Stromal cell of bone marrow (primary cell): ENCODE measurements at places on chromosomes 1 and 21.
A peak's percentile ranks its signal among the peaks of the same experiment; 100 is the strongest.

DNA sequence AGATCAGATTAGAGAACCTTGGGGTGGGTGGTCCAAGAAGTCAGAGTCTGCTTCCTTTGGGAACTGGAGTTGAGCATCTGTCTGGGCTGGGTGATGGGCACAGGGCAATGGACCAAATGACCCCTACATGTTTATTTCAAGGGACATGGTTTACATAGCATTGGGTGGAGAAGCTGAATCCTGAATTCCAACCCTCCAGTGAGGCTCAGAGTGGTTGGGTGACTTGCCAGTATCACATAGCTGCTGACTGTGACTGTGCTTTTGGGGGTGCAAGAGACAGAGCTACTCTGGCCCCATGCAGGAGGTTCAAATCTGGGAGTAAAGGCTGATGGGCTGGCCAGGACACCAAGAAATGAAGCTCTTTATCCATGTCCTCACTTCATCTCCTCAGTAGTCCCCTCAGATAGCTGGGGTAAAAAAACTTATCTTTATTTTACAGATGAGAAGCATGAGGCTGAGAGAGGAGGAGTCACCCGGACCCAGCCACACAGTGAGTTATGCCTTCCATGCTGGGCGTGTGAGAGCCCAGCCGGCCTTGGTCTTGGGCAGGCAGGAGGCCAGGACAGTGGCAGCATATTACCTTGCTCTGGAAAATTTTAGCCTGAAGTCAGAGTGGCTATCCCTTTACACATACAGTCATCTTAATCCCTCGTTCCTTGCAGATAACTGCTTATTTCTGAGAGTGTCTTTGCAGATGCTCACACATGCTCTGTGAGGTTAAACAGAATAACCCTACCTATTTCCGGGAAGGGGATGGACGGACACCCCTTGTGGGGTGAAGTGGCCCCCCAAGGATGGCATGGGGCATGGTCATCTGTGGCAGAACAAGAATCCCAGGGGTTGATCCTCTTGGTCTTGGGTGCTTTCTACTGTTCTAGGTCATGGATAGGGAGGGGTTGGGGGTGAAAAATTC is 2.8 kb upstream of the SERINC2 start:
- DNase-seq: no peak

GRCh38 chr1:247375747-247376146 is 40.2 kb upstream of the NLRP3 start:
- DNase-seq: no peak

DNA sequence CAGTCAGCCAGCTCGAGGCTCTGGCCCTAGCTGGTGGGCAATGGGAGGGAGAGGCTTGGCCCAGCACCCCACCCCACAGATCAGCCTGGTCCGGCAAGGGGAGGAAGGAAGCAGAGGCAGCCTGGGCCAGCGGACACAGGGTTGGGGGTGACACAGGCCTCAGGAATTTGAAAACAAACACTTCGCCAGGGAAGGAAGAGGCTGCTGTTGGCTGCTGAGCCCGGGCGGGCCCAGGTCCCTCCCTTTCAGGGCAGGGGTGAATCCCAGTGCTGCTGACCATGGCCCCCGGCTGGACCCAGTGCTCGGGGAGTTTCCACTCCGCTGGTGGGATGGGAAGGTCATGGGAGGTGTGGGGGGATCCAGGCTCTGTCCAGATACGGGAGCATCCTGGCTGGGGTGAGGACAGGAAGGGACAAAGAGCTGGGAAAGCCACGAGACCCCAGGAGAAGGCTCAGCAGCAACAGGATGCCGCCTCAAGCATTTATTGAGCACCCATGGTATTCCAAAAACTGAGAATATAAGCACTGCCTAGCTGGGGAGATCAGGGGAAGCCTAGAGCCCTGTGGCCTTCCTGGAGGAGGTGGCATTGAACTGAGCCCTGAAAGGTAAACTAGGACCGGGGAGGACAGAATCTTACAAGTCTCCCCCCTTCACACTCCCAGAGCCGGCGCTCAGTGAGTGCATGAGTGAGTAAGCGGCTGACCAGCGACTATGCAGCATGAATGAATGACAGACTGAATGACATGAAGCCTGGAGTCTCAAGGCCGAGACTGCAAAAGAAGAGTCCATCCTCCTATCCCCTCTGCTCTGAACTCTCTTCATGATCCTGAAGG is 26.2 kb upstream of the EPHA2 start:
- peak; percentile 87 for DNase-seq

GRCh38 chr1:162128693-162129356 is 59.3 kb downstream of the NOS1AP start:
- no peak for DNase-seq

- DNase-seq: no peak
These were observed 181.3 kb downstream of the C1orf21 start for GRCh38 chr1:184568148-184568547.

- no peak for DNase-seq
These were observed 25.0 kb upstream of the SYDE2 start for GRCh38 chr1:85225624-85226380.

DNA sequence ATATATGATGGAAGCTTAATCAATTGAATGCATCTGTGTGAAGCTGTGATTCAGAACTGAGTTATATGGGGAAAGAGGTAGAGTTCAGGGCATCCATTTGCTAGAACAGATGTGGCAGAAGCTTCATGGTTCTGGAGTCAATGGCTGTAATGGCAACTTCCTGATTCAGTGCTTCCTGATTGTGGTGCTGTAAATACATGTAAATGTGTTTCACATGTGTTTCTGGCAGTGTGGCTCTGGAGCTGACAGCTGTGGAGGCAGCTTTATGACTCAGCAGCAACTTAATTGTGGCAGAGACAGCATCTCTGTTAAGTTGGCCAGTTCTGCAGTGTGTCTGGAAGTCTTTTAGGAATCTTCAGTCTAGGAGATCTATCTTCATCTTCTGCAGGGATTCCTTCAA is 226.6 kb upstream of the ZRANB2 start:
- peak; percentile 33 for DNase-seq

GRCh38 chr1:46333300-46334029 is 7.1 kb upstream of the NSUN4 start:
- DNase-seq: peak; percentile 7

GRCh38 chr1:91787919-91788318 is 98.0 kb downstream of the TGFBR3 start:
- no peak for DNase-seq

GRCh38 chr1:30133414-30134055 is 589.9 kb downstream of the MATN1 start:
- DNase-seq: no peak

GRCh38 chr1:168801032-168801745 is 72.2 kb upstream of the DPT start:
- no peak for DNase-seq

DNA sequence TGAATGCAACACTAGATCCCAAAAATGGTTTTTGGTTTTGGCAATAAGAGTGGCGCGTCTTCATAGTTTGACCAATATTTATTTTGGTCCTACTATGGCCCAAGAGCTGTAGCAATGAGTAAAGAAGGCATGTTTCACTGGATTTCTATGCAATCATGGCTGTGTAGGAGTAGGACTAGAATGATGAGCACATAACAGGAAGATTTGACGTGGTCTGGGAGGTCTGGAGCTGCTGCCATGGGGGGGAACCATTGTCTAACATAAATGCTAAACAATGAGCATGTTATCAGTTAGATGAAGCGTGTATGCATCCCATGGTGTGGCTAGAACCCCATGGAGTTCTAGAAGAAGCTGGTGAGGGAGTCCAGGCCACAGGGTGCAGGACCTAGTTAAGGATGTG is 38.3 kb downstream of the OLIG1 start:
- no peak for DNase-seq

DNA sequence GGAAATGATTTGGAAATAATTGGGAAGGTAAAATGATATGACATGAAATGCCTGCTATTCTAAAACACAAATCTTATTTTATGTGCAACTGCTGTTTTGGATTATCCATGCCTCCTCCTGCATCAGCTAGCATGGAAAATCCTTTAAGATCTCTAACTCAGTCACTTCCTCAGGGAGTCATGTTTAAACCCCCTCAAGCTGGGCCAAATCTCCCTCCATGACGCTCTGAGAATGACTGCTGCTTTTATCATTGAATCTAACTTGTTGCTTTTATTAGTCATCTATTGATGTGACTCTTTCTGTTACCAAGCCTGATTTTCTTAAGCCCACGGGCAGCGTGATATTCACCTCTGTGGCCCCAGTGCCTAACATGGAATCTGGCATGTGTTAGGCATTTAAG is 324.8 kb downstream of the DISC1 start:
- peak; percentile 77 for DNase-seq

DNA sequence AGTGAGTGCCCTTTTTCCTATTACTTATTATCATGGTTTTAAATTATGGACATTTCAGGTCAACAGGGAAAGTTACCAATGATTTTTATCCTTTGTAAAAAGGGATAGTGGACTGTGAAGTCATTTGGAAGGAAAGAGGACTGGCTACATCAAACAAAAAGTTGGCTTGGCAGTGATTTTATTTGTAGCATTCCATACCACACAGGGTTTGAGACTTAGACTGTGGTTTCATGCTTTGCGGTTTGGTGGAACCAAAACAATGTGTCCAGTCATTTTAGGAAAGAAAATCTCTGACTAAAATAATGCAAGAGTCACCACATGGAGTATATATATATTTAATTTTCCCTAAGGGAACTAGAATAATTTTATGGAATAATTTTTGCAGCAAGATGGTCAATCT is 239.5 kb downstream of the HMCN1 start:
- peak; percentile 92 for DNase-seq

GRCh38 chr1:157478030-157478429 is 74.3 kb downstream of the FCRL5 start:
- DNase-seq: no peak

- DNase-seq: no peak
These were observed 48.3 kb upstream of the POFUT2 start for GRCh38 chr21:45335761-45336534.

DNA sequence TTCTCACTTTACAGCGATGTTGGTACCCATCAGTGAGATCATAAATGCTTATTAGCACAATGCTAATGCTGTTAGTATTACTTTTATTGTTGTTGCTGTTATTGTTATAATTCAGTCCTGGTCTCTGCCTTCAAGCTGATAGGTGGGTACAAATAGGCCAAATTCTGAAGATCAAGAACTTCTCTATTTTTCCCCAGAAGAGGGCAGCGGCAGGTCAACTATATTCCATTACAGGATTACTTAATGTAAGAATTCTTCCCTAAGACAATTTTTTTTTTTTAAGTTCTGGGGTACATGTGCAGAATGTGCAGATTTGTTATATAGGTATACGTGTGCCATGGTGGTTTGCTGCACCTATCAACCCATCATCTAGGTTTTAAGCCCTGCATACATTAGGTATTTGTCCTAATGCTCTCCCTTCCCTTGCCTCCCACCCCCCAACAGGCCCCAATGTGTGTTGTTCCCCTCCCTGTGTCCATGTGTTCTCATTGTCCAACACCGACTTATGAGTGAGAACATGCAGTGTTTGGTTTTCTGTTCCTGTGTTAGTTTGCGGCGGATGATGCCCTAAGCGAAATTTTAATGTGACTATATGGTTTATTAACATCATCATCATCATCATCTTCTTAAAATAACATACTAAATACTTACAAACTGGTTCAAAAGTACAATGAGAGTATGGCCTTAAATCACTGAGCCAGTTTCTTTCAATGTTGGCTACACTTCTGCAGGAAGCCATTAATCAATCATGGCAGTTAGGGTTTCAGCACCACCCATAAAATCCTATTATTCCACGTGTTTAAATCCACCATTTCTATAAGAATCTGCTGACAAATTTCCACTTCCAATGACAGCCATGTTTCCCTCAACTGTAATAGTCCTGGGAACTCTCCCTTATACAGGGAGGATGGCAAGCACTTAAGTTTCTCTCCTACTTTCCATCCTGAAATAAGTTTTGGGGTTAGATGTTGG is 19.2 kb downstream of the SLC19A2 start:
- DNase-seq: no peak

DNA sequence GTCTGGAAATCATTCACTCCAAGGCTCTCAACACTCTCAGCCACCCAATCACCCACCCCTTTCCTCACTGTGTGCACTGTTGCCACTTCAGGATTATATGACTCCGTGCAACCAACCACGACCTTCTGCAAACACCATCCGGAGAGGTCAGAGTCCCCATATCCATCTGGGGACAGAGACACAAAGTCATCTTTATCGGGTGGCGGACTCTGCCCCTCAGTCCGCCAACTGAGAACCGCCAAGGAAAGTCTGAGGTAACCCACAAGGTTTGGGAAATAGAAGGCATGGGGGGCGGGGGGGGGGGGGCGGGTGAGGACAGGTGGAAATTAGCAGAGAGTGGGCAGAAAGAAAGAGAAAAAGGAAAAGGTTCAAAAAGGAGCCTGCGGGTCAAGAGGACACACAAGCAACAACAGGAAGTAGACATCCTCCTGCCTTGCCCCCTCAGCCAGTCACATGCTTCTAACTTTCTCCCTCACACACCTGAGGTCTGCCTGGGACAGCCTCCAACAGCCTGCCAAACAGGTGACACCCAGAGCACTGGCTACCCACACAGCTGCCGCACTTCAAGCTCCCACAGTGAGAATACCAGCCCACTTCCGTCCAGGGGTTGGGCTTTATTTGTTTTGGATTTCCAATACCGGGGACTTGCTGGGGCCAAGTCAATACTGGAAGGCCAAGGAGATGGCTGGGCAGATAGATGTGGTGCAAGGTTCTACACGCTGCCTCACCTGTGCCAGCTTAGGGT is 58.1 kb downstream of the SSBP3 start:
- DNase-seq: no peak

- no peak for DNase-seq
These were observed at the start of gene CD244 for GRCh38 chr1:160862203-160863060. CD244 (minus strand) TSS chr1:160862887; CDS start chr1:160862677, 210 bp downstream.

DNA sequence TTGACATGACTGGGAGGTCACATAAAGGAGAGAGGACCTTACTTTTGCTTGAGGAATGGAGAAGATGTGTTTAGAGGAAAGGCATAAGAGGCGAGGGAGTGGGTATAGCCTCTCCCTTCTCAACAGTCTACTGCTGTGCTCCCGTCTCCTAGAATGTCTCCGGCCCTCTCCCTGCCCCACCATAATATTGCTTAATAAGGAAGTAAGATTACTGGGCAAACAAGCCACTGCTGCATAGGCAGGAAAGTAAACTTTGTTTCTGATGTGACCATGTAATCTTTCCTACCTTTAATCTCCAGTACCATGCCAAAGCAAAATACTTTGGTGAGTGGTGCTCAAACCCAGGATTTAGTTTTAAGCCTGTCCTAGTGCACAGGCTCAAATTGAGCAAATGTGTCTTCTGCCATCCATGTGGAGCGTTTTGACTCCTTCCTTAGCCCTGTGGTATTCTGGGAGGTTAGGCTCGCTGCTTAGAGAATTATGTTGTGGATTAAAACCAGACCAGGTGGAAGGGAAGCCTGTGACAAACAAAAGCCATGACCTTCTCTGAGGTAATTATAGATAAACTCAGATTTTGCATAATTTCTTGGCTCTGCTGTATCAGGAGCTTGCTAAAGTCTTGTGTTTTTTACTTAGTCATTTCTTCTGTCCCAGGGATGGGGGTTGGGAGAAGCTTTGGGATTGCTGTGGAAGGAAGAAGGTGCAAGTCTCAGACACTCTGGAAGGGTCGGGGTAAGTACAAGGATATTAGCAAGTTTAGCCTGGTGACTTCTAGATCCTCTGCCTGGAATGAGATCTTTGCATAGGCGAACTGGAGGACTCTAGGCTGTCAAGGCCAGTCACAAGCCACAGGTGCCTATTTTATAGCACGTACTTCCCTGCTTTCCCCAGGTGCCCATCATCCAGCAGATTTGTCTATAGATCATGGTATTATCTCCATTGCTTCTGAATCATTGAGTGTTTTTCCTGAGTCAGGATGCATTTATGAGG is 34.5 kb upstream of the DIPK1A start:
- DNase-seq: no peak
